SK-N-MC (cell line): ENCODE measurements at places on chromosomes 16 and 17.

DNA sequence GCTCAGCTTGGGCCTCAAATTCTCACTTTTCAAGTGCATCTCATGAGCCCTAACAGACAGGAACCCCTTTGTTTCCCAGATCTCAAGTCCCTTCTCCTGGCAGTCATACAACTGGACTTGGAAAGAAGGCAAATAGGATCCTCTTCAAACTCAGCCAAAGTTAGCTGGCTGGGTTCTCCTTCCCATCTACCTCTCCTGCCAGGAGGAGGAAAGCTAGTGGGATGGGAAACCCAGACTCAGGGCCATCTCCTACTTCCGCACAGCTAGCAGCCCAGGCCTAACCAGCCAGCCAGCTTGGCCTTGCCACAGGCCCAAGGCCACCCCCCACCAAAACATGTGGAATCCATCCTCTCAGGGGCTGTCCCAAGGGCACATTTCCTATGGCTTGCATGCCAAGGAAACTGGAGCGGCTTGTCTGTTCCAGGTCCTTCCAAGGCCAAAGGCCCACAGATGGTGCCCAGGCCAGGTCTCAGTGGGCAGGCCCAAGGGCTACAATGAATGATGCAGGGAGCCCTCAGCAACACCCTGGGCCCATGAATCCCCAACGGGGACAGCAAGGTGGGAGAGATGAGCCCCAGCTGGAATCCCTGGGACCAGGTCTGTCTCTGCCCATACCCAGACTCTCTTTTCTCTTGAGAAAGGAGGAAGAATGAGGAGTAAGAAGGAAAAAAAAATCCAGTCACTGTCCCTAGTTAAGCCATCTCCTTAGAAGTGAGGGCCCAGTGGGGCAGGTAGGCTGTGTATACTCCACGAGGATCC, 1.7 kb downstream of the SMARCD2 start:
- no peak for DNase-seq

GRCh38 chr16:70480127-70481105, 26.0 kb downstream of the FCSK start:
- DNase-seq, result no peak

DNA sequence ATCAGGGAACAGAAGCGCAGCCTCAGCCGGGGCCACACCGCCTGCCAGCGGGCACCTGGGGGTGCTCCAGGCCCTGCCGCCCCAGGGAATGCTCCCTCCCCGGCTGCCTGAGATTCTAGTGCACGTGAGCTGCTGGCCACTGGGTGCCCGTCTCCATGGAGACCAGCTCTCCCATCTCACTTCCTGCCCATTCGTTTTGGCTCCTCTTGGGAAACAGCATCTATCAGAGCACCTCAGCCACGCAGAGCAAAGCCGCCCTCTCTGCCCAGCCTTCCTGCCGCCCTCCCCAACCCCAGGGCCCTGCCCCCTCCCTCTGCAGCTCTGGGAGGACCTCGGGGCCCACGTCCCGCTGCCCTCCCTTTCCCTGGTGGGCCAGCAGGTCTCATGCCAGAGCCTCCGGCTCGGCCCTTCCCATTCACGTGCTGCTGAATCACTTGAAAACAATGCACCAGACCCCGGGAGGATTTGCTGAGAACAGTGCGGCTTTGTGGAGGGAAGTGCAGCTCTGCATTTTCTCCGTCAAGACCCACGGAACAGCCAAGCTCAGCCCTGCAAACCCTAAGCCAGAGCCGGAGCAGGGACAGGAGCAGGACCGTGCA, 19.4 kb downstream of the CEP295NL start:
- DNase-seq, result no peak

DNA sequence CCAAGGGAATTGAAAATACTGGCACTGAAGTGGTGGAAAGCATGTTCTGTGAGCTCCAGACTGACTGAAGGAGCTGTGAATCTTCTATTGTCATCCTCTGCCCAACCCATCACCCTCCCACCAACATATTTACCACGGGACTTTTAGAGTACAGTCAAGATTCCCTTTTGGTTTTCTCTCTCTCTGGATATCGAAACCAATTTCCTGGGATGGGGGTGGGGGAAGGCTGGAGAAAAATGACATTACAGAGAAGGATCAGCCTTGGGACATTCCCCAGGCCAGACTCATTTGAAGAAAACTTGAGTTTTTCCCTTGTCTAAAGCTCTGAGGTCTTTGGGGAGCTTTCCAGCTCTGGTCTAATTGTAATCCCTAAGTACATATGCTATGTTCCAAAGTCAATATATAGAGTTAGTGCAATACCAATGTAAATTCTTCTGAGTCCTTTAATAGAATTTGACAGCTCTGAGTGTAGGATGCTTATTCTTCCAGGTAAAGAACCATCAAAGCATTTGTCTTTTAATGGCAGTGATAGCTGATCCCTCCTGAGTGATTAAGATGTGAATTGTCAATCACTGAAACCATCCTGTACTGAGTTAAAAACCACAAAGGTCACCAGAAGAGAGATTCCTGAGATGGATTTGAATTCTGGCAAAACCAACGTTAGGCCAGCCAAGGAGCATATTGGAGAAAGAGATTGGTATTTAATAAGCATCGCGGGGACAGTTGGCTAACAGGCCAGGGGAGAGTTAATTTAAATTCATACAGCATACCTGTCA, 48.8 kb upstream of the CCL1 start:
- no peak for DNase-seq

DNA sequence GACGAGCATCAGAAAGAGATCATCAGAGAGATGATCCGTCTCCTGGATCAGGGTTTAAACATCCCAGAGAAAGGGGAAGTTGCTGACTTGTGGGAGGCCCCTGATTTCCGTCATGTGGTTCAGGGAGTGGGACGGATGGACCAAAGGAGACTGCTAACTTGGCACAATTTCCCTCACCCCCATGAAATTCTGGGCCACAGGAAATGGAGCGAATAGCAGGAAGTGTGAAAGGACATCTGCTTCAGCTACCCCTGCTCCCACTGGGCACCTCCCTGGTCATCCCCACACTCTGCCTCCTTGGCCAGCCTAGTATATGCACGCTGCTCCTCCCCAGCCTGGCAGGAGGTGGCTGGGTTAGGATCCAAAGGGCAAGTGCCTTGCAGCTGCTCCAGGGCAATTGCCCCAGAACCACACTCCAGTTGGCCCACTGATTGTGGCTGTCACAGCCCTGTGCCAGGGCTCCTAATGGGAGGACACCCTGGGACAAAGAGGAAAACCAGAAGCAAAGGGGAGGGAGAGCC, 1.3 kb downstream of the ARRB2 start:
- no peak for DNase-seq

DNA sequence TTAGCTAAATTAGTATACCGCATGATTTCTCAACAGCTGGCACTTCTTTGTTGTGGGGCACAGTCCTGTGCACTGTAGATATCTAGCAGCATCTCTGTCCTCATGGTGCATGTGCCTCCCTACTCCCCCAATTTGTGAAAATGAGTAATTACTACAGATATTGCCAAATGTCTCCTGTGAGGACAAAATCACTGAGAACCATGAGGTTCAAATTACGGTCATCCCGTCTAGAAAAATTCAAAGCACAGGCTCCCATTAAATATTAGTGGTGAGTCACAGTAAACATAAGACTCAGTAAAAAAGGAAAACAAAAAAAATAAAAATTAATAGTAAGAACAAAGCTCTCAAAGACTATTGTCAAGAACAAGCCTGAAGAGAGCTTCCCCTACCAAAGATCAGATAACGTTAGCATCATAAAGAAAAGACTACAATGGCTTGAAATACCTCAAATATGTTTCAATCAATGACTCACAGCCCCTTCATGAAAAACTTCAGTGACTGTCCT, 57.8 kb downstream of the STH start:
- DNase-seq, result no peak

DNA sequence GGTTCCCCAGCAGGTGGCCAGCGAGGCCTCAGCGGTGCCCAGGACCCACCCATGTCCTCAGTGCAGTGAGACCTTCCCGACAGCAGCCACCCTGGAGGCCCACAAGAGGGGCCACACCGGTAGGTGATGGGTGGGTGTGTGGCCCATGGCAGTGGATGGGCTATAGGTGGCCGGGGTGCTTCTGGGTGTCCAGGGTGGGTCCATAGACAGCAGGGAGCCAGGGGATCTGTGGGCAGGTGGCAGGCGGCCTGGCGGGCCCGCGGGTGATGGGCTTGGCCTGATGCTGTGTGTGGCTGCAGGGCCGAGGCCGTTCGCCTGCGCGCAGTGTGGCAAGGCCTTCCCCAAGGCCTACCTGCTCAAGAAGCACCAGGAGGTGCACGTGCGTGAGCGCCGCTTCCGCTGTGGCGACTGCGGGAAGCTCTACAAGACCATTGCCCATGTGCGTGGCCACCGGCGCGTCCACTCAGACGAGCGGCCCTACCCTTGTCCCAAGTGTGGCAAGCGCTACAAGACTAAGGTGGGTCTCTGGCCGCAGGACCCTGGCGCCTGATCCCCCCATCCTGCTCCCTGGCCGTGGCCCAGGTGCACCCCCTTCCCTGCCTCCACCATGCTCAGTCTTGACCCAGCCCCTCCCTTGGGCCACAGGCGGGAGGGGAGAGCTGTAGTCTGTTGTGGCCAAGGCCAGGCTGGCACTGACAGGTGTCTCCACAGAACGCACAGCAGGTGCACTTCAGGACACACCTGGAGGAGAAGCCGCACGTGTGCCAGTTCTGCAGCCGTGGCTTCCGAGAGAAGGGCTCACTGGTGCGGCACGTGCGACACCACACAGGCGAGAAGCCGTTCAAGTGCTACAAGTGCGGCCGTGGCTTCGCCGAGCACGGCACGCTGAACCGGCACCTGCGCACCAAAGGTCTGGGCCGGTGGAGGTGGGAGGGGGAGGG, 2.1 kb upstream of the DNASE1L2 start:
- no peak for DNase-seq

GRCh38 chr17:69501591-69502468, 87.3 kb downstream of the MAP2K6 start:
- DNase-seq, result peak; percentile 28

- DNase-seq, result no peak
Observed at GRCh38 chr16:28321700-28322411, 29.5 kb downstream of the SBK1 start.

DNA sequence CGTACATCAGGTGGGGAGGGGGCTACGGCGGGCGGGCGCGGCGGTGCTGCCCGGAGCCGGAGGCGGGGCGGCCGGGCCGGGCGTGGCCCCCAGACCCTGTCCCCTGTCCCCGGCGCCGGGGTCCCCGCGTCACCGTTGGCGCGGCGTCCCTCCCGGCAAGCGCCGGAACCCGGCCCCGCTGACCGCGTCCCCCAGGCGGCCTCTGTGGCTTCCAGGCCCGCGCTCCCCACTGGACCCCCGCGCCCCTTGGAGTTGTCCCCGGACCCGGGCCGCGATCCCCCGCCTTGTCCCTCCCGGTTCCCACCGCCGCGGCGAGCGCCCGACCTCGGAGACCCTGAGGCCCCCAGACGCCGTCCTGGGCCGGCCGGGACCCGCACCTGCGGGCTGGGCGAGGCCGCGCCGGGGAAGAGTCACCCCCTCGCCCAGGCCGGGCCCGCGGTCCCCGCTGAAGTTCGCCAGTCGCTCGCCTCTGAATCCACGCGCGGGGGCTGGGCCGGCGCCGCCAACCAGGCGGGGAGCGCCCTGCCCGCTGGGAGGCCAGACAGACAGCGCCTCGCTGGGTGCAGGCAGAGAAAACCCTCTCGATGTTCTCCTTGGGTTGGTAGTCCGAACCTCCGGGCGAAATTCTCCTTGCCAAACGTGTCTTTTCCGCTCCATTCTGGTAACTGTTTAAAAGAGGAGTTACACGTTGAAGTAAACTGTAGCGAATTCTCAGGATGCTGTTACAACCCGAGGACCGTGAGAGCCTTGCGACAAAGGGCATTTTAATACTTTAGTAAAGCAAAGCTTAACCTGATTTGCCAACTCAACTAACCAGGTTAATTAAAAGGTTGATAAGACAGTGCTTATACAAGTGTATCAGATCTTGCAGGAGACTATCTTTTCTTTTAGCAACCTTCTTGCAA, 761 bp downstream of the GAN start:
- no peak for DNase-seq

GRCh38 chr16:12289175-12290063, 312.9 kb downstream of the SNX29 start:
- DNase-seq, result no peak

DNA sequence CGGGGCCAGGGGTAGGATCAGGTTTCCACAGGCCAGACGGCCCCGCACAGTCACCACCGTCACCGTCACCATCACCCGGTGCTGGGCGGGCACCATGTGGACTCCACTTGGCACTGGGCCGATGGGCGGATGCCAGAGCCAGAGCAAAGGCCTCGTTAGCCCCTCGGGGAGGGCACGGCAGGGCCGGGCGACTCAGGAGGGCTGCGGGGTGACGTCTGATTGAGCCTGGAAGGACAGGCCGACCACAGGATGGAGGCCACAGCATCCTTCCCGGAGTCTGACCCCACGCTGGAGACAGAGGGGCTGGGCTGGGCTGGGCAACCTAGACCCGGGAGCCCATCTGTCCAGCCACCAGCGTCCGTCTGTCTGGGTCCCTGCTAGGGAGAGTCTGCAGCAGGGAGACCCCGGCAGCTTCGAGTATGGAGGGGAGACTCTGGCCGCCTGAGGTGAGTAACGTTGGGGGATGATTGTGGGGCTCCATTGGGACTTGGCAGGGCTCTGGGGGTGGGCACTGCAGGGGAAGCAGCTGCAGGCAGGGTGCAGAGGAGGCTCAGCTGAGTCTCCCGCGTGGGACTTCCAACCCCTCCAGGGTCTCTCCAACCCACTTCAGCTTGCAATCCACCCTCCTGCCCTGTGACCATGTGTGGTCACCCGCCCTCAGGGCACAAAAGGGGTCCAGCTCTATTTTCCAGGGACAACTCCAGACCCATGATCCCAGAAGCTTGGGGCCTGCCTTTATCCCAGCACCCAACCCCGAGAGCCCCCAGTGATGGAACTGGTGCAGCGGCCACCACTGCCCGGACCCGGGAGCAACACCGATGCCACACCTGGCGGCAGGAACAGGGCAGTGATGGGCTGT, 22.6 kb downstream of the SLC25A10 start:
- no peak for DNase-seq

DNA sequence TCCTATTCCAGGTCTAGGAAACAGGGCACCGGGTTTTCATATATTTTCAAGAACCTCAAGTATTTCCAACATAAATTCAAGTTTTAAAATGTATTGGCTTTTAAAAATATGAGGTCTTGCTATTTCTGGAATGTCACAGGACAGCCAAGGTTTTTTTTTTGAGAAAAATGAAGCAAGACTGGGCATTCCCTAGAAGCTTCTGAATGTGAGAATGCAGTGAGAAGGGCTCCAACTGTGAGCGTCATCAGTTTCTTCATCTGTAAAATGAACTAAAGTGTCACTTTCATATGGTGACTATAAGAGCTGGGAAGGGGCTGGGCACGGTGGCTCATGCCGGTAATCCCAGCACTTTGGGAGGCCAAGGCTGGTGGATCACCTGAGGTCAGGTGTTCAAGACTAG, 455.8 kb upstream of the MAF start:
- DNase-seq, result no peak

- DNase-seq, result no peak
Observed at GRCh38 chr17:80071116-80071841, 30.1 kb upstream of the GAA start.
